ENCODE measurements at places on chromosomes 7 and 10.

DNA sequence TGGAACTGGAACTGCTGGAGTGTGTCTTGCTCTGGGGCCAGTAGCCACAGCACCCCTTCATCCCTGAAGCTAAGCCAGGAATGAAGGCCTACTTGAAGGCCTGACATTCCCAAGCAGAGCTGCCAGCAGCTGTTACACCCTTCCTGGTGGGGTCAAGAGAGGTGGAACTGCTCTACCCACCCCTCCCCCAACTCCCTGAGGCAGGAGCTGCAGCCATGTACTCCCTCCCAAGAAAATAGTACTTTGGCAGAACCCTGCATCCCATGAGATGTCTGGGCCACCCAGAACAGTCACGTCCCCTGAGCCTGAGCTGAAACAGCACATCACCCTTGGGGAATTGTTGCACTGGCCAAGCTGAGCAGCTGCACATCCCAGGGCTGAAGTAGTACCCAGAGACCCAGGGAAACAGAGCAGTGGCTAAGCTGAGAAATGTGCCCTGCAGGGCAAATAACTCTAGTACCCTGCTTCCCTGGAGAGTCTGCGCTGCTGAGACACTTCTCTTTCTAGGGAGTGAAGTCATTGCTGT, 63.4 kb upstream of the PLA2G12B start:
- no peak for DNase-seq

DNA sequence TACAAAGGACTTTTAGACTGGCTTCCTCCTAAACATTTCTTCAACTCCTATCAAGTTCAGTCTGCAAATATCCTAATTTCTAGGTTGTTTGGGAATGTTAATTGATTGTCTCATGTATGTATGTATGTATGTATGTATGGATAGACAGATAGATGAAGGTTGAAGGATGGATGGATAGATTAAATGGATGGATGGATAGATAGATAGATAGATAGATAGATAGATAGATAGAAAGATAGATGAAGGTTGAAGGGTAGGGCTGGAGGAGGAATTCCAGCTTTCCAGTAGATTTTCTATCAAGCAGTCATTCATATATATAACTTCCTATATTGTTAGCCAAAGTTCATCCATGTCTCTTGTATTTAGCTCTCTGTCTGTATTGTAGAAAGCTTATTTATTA, 85.8 kb downstream of the KAT6B start:
- DNase-seq: no peak

- DNase-seq: no peak
These were observed 162.8 kb upstream of the TNRC18 start for GRCh38 chr7:5586279-5586962.

GRCh38 chr7:129792721-129793120, 160.0 kb downstream of the UBE2H start:
- DNase-seq: no peak

- no peak for DNase-seq
These were observed 485.0 kb upstream of the MGMT start for GRCh38 chr10:128981881-128982615.

DNA sequence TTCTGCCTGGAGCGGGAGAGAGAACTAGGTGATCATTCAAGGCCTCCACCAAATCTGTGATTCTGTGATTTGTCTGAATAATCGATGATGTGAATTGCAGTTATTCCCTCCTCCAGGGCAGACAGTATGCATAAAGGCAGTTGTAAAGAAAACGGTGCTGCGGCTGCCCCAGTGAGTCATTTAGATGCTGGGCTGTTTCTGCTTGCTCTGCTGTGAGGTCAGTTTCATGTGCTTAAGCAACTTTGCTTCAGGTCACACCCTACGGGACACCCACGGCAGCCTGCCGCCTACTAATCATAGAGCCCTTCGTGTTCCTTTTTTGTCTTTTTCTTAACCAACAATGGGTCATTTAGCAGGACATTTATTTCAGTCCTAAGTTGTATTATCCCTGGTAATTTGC, 158.1 kb upstream of the PITRM1 start:
- DNase-seq: peak; percentile 92

DNA sequence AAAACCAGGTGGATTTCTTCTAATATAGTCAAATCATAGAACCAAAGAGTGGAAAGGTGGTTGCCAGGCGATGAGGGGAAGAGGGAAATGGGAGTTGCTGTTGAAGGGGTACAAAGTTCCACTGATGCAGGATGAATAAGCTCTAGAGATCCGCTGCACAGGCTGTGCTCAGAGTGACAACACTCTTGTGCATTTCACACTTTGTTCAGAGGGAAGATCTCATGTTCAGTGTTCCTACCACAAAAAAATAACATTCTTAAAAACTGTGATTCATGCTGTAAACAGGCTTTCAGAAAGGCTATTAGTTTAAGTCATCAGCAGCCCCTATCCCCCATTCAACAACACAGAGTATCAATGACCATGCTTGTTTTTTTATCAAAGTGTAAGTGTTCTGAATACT, 213.8 kb downstream of the COBL start:
- no peak for DNase-seq

GRCh38 chr7:66415659-66416265, 210.6 kb downstream of the TPST1 start:
- no peak for DNase-seq

GRCh38 chr7:102323914-102324195, 32.4 kb downstream of the SPDYE6 start:
- no peak for DNase-seq

- DNase-seq: no peak
These were observed 2.1 kb downstream of the TBX20 start for GRCh38 chr7:35251606-35252310.

GRCh38 chr10:113555245-113555644, 2.4 kb downstream of the HABP2 start:
- no peak for DNase-seq

DNA sequence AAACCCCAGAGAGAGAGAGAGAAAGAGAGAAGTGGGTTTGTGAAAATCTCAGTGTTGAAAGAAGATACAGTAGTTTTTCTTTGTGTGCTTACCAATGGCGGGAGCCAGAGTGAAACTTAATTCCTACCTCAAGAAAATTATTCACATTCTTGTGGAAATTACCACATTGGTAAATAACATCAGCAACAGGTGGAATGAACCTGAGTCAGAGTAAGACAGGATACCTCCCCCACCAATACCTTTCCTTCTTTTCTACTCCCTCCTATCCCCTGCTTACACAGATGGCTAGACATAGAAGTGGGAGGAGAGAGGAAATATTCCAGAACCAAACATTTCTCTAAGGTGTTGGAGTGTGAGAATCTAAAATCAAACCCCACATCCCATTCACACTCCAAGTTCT, 793.9 kb downstream of the SORCS3 start:
- no peak for DNase-seq

DNA sequence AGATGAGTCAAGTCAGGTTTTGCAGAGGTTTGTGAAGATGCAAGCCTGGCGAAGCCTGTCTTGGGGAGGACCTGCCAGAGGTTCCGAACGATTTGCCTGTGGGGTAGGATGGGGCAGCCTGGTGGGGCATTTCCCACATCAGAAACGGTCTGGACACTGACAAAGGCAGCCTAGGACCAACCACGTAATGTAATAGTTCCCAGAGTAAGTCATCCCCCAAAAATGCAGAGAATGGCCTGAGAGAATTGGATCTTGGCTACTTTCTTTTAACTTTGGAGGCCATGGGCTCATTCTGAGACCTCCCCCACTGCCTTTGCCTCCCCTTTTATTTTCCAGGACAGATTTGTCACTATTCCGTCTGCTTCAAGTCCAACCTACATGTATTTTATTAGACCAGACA, 168.9 kb upstream of the SH2B2 start:
- no peak for DNase-seq

DNA sequence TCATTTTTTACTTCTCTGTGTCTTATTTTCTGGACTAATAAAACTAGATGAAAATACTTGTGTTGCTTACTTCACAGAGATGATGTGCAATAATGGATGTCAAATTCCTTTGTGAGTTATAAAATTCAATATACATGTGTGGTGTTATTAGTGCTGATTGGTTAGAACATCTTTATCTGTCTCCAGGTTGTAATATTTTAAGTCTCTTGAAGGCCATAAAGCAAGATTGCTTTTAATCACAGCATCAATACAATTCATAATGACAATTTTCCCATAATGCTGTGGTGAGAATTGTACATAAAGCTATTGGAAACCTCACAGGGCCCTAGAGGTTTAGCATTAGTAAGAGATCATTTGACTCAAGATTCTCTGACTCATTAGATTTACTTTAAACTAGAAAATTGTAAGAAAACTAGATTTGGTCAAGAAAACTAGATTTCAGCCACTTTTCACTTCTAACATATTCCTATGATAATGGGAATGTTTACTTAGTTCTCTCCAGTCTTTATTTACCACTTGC, 963.7 kb downstream of the REEP3 start:
- DNase-seq: no peak

DNA sequence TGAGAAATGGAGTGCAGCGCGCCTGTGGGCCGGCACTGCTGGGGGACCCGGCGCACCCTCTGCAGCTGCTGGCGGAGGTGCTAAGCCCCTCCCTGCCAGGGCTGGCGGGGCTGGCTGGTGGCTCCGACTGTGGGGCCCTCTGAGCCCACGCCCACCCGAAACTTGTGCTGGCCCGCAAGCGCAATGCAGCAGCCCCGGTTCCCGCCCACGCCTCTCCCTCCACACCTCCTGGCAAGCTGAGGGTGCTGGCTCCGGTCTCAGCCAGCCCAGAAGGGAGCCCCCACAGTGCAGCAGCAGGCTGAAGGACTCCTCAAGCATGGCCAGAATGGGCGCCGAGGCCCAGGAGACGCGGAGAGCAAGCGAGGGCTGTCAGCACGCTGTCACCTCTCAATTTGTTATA, 1063.0 kb upstream of the AUTS2 start:
- DNase-seq: no peak

DNA sequence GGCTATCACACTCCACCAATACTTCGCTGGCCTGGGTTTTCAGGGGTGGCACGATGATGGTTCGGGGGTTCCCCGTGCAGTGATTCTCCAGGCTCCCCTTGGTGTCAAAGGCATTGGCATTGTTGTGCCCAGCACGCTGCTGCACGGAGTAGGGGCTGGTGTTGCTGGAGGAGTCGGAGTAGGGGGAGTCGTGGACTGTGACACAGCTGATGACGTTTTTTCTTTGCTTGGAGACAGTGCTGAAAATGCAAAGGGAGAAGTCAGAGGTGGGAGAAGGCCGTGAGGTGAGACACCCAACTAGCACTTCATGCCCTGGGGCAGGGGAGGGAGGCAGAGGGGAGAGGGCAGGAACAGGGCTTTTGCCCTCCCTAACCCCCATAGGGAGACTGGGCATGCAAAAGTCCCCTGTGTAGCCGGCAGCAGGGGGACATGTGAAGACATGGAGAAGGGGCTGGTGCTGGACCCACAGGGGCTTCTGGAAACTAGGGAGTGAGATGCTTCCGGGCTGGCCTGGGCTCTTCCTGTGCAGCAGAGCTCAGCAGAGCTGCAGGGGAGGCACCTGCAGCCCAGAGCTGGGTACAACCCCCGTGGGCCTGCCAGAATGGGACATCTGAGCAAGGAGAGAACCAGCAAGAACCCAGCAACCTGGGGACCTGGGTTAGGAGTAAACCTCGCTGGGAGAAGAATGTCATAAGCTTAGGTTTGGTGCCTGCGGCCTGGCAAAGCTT, 60.5 kb downstream of the CLEC2L start:
- no peak for DNase-seq

DNA sequence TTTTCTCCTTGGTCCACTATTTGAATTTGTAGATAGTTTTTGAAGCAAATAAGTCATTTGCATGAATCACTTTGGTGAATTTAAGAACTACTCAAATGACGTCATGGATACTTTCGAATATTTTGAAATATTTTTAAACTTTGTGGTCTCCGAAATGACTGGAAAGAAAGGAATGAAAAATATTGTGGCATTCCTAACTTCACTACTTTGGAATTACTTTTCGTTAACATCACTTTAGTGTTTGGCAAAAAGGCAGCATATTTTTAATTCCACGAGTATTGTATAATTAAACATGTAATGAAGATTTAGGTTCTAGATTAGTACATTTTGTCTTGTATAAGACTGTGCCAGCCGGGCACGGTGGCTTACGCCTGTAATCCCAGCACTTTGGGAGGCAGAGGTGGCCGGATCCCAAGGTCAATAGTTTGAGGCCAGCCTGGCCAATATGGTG, 35.3 kb upstream of the ZRANB1 start:
- no peak for DNase-seq

DNA sequence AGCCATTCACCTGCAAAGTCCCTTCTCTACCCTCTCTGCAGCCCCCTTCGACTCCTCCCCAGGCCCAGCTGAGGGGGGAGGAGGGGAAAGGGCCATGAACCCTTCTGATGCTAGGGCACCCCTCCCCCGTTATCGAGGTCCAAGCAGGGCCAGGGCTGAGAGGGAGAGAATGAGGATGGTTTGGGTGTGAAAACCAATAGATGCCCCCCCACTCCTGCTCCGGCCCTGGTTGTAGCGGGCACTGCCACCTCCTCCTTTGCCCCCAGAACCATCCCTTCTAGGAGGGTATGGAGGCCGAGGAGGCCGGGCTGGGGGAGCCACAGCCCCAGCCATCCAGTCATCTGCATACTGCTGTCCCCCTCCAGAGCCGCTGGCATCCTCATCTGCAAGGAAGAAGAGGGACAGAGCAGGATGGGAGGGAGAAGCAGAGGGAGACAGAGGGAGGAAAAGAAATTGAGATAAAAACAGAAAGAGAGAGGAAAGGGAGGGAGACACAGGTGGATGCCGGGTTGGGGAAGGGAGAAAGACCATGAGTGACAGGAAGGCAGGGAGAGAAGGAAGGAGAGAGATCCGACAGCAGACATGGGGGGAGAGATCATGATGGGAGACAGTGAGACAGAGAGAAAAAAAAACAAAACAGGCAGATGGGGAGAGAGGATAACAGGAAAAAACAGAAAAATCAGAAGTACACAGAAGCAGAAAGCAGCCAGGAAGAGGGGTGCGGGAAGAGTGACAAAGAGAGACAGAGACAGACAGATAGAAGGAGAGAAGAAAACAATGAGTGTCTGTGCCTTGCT, 1.9 kb upstream of the GAL3ST4 start:
- DNase-seq: no peak

GRCh38 chr10:47260505-47261111, 39.4 kb upstream of the GDF10 start:
- no peak for DNase-seq

- DNase-seq: no peak
These were observed 5.3 kb downstream of the PARD3 start for GRCh38 chr10:34809796-34810195.

DNA sequence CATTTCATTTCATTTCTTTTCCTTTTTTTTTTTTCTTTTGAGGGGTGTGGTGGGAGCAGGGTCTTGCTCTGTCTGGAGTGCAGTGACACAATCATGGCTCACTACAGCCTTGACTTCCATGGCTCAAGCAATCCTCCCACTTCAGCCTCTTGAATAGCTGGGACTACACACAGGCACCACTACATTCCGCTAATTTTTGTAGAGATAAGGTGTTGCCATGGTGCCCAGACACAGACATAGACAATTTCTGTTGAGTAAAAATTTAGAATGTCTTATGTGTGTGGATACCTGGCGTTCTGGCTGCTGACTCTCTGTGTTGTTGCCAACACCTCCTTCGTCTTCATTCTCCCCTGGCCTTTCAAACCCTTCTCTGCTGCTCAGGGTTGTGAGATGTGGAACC, 54.0 kb upstream of the PRSS58 start:
- no peak for DNase-seq

- DNase-seq: no peak
These were observed 45.3 kb downstream of the NRG3 start for GRCh38 chr10:81920213-81920829.
